ENCODE measurements at places on chromosomes 4 and X.

DNA sequence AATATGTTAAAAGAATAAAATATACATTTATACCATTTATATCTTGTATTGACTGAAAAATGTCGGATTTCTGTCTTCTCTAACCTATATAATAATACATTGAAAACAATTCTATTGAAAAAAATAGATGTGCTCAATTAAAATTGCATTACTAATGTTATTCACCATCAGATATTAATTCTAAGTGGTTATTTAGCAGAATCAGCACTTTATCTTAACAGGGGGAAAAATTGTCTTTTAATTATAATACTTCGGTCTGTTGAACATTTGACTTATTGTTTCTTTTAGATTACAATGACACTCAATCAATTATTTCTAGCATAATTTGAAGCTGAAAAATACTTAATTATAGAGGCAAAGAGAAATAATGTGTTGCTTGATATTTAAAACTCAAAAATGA, 220.3 kb downstream of the PABPC4L start:
- DNase-seq: no peak

DNA sequence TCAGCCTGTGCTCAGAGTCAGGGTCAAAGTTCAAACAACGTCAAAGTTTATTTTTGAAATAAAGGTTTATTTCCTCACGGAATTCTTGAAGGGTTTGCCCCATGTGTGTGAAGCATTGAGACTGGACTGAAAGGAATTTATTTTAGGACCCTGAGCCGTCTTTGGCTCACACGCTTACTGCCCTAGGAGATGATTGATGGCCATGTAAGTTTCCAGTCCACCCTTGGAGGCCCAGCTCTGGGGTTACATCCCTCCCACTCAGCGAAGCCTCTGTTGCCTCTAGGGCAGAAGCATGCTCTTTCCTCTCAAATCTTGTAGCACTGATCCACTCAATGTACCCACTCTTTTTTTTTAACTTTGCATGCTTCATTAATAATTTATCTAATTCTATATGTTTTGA, 4.5 kb upstream of the NHSL2 start:
- DNase-seq: no peak

- no peak for DNase-seq
These were observed 17.1 kb upstream of the DDX60 start for GRCh38 chr4:168335621-168336020.

GRCh38 chr4:164481306-164482091, 272.4 kb upstream of the SMIM31 start:
- no peak for DNase-seq

DNA sequence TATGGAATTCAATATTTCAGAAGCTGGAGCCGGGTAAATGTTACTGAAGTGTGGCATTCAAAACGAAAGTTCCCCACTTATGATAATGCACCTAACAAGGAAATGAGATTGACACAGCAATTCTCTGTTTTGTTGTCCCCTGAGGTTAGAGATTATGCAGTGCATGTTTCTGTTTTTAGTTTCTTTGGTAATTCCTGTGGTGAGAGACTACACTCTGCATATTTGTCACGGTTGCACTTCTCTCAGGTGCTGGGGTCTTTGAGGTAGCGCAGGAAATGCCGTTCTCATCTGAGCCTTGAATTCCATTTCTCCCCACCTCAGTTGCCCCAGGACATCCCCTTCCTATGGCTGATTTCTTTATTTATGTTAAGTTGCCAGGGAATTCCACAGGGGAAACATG, 15.3 kb upstream of the BEND4 start:
- no peak for DNase-seq

- no peak for DNase-seq
These were observed 17.0 kb upstream of the GABRA4 start for GRCh38 chr4:47010347-47010911.

DNA sequence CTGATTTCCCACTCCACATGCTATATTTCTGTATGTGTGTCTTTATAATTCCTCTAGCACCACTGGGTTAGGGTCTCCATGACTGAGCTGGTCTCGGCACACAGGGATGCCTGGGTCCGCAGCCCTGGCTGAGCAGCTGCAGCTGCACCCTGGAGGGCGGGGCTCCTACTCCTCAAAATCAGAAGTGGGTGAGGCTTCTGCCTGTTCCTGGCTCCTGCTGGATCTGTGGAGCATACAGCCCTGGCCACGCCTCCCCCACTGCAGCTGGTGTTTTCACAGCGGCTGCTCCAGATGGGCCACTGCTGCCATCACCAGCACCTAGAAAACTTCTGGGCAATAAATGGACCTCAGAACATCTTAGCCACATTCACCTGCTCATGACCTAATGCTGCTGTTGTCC, 30.9 kb downstream of the SPCS3 start:
- no peak for DNase-seq

- no peak for DNase-seq
These were observed 37.6 kb downstream of the PHKA1 start for GRCh38 chrX:72676465-72676864.

DNA sequence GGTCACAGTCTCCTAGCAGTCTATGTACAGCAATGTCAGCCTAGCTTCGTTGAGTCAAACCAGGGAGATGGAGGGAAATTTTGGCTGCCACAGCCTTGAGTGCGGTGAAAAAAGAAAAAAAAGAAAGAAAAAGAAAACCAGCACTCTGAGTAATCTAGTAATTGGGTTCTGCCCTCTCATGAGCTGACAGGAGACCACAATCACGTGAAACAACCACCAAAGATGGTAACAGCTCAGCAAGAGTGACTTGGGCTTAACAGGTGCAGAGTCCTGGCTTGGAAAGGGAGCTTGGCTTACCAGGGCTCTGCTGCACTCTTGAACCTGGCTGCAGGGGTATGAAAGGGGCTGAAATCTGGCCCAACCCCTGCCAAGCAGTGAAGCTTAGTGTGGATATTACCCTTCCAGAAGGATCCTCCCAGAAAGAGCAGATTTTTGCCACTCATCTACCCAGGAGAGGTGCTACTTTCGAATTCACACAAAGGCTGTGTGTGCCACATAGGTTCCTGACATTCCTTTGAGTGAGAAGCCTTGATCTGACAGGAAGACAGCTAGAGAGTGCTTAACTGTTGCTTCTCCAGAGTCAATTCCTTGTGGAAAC, 350.3 kb downstream of the PTTG2 start:
- peak; percentile 25 for DNase-seq

DNA sequence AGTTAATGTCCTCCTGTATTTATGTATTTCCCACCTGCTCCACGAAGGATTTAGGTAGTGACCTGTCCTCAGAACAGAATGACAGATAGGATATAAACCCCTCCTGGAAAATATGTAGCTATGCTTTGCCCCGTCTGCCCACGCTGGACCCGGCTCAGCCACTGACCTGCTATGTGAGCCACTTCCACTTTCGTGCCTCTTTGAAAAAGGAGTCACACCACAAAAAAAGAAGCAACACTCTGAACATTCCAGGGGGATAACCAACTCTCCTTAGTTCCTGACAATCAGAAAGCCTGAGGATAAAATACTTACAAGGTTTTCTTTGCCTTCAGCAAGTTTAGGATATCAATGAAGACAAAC, 11.1 kb downstream of the ACSL1 start:
- DNase-seq: no peak

- DNase-seq: peak; percentile 38
These were observed 348.5 kb downstream of the MID1IP1 start for GRCh38 chrX:39149761-39150160.

GRCh38 chr4:48748949-48749596, 31.0 kb downstream of the FRYL start:
- no peak for DNase-seq

DNA sequence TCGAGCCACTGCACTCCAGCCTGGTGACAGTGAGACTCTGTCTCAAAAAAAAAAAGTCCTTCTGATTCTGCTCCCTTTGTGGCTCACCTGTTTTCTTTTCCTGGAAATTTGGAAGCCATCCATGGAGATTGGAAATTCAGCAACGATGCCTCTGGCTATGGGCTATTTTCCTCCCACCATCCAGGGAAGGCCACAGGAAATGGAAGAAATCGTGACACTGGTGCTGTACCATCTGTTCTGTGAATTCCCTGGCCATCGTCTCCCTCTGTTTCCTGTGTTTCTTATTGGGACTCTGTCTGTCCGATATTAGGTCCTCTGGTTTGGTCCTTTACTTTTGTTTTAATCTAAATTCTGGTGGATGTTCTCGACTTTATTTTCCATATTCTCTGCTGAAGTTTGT, 29.4 kb upstream of the ADRA2C start:
- no peak for DNase-seq

- DNase-seq: no peak
These were observed 44.1 kb downstream of the INPP4B start for GRCh38 chr4:142801966-142802365.

- no peak for DNase-seq
These were observed 66.0 kb downstream of the APBB2 start for GRCh38 chr4:41148292-41148691.

DNA sequence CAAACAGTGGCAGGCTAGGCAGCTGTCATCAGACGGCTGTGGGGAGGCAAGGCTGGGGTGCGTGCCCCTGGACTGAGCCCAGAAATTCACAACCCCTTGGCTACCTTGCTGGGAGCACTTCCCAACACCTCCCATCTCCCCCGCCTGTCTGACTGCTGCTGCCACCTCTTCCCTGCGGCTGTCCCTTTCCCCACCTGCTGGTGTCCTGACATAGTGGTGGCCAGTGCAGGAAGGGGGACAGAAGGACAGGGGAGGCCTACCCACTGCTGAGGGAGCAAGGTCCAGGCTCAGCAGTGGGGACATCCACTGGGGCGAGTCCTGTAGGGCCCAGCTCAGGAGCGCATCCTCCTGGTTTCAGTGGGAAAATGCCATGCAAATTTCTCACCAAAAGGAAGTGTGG, 3.4 kb downstream of the ABCD1 start:
- no peak for DNase-seq

GRCh38 chr4:73436674-73437557, 895 bp downstream of the AFP start:
- no peak for DNase-seq

GRCh38 chr4:46931981-46932380, 22.9 kb upstream of the COX7B2 start:
- no peak for DNase-seq

DNA sequence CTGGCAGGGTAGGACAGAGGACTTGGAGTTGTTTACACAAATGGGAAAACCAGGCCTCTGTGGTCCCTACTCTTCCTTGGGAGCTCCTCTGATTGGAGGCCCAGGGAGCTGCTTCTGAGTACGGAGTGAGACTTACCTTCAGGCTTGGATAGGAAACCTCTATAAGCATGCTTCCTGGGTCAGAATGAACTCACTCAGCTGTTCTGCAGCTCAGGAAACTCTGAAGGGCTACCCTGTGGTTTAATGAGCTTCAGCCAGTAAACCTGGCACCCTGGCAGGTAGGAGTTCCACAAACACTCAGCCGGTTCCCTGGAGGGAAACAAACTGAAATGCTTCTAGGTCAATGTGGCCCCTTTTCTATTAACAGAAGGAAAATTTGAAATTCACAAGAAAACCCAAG, 51.0 kb upstream of the TFDP3 start:
- DNase-seq: no peak

GRCh38 chr4:44563496-44563895, 87.9 kb downstream of the YIPF7 start:
- DNase-seq: no peak

- no peak for DNase-seq
These were observed 1.4 kb upstream of the CORIN start for GRCh38 chr4:47839259-47839658.

- DNase-seq: no peak
These were observed 182.0 kb downstream of the ANKRD50 start for GRCh38 chr4:124530464-124531077.

- DNase-seq: no peak
These were observed 244.7 kb downstream of the PACRGL start for GRCh38 chr4:20944961-20945360.

DNA sequence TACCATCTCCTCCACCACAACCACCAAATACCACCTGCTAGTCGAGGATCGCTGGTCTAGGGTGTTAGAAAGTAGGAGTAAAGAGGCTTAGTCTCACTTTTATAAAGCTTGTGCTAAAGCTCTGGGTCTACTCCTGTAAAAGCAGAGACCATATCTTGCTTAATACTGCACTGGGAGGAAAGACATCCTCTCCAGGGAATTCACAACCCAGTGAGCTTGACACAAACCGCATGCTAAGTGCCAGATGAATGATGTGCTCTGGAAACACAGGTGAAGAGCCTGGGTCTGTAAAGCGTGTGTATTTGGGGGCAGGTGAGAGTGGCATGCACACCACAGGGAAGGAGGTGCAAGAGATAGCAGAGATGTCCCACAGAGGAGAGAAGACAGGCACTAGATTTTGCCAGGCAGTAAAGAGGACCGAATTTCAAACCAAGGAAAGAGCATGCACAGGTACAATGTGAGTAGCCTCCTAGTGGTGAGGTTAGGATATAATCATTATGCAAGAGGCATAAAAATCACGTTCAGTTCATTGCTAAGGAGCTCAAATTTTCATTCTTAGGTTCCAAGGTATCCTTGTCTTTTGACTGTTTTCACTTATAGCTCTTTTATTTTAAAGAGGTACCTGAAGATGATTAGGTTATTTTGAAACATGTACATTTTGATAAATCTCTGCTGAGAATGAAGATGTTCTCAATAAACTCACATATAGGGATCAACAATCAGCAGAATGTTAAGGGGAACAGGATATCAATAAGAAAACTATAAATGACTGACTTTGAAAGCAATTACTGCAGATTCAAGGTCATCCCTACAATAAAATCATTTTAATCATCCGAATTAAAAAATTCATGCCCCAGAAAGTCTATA, 20.7 kb downstream of the TAPT1 start:
- DNase-seq: no peak

- DNase-seq: no peak
These were observed 51.1 kb downstream of the LEF1 start for GRCh38 chr4:108117418-108118182.

DNA sequence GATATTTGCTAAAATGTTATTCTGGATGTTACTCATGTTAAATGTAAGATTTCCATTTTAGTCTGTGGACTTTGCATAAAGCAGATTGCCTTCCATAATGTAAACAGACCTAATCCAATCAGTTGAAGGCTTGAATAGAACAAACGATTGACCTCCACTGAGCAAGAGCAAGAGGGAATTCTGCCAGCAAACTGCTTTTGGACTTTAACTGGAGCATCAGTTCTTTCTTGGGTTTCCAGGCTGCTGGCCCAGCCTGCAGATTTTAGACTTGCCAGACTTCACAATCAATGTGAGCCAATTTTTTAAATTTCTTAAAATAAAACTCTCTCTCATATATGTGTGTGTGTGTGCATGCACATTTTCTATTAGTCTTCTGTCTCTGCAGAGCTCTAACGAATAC, 1248.8 kb downstream of the ADGRL3 start:
- DNase-seq: no peak

DNA sequence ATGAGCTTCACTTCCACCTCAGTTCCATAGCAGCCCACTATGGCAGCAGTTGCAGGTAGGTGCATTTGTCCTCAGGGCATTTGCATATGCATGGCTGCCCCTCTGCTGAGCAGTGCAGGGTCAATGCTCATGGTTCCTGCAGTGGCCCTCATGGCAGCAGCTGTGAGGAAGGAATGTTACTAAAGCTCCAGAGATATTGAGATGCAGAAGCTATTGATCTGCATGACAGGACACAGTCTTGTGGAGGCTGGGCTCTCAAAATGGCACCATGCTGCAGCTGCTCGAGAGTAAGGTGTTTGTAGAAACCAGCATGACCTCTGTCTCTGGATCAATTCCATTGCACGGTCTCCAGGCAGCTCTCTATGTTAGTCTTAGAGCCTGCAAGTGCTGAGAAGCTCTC, 179.2 kb upstream of the PCDH18 start:
- no peak for DNase-seq

GRCh38 chrX:34884817-34885216, 57.8 kb upstream of the FAM47B start:
- DNase-seq: no peak
